ENCODE measurements at places on chromosomes 5 and 9.
A peak's percentile ranks its signal among the peaks of the same experiment; 100 is the strongest.

GRCh38 chr5:34674187-34674586, 18.1 kb downstream of the RAI14 start:
- DNase-seq, result no peak

GRCh38 chr5:124007675-124008398, 495.9 kb downstream of the CSNK1G3 start:
- DNase-seq, result peak; percentile 49

GRCh38 chr5:178213748-178214151, 9.4 kb downstream of the HNRNPAB start:
- peak; percentile 26 for DNase-seq

DNA sequence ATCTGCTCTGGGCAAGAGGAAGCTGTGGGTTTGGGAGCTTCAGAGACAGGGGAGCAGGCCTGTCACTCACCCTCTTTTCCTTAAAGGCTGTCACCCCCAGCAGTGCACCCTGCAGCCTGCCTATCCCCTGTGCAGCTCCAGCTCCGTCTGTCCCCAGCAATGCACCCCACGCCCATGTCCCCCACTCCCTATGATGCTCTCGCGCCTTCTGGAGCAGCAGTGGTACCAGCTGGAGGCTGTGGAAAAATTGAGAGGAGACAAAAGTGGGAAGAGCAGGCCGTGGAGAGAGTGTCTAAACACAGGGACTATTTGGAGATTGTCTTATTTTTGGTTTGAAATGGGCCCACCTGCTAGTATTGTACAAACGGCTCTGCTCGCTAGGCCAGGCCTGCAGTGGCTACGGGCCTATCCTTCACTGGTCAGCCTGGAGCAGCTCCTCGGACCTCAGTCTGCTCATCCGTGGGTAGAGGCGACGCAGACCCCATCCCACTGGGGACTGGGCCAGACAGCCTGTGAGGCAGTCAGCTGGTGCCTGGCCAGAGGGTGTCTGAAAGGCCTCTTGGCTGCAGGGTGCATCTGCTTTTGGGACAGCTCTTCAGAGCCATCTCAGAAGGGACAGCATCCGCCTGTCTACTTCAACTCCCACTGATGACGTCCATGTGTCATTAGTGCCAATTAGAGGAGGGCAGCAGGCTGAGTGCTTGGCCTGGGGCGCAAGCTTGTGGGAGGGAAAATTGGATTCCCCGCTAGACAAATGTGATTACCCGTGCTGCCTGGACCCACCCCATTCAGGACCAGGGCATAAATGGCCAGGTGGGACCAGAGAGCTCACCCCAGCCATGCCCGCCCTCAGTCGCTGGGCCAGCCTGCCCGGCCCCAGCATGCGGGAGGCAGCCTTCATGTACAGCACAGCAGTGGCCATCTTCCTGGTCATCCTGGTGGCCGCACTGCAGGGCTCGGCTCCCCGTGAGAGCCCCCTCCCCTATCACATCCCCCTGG, at the start of gene DBH:
Gene DBH (plus strand): TSS at position 831 of the 999 bp plus-strand sequence. CDS start 9 bp downstream, at position 840.
- DNase-seq, result no peak

DNA sequence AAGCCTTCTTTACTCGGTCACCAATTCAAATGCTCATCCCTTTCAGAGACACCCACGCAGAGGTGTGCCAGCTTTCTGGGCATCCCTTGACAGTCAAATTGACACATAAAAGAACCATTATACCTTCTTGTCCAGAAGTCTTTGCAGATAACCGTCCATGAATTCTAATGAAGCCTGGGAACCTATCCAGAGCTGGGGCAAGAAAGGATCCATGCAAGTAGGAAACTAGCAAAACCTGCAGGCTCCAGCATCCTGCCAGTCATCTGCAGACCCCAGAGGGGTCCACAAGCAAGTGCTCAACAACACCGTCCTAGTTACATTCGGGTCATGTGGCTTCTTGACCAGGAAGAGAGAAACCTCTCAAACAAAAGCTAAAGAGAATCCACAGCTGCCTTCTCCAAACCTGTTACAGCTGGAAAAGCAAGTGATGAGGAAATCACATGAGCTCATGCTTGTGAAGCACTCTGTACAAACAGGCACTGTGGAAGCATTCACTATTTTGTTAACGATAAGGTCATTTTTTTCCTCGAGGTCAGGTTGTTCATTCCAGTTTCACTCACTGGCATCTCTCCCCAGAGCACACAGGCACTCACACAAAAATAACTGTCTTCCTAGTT, 80.2 kb upstream of the DMRT1 start:
- no peak for DNase-seq

GRCh38 chr5:28473531-28474107, 1435.2 kb upstream of the CDH9 start:
- no peak for DNase-seq

GRCh38 chr9:128713411-128713780, 10.5 kb downstream of the ZDHHC12 start:
- no peak for DNase-seq

GRCh38 chr5:67141644-67142043, 55.0 kb downstream of the CD180 start:
- peak; percentile 57 for DNase-seq

GRCh38 chr9:137589441-137590122, 730 bp downstream of the ZMYND19 start:
- DNase-seq, result peak; percentile 46

GRCh38 chr9:136342181-136343120, 15.1 kb downstream of the GPSM1 start:
- peak; percentile 78 for DNase-seq

DNA sequence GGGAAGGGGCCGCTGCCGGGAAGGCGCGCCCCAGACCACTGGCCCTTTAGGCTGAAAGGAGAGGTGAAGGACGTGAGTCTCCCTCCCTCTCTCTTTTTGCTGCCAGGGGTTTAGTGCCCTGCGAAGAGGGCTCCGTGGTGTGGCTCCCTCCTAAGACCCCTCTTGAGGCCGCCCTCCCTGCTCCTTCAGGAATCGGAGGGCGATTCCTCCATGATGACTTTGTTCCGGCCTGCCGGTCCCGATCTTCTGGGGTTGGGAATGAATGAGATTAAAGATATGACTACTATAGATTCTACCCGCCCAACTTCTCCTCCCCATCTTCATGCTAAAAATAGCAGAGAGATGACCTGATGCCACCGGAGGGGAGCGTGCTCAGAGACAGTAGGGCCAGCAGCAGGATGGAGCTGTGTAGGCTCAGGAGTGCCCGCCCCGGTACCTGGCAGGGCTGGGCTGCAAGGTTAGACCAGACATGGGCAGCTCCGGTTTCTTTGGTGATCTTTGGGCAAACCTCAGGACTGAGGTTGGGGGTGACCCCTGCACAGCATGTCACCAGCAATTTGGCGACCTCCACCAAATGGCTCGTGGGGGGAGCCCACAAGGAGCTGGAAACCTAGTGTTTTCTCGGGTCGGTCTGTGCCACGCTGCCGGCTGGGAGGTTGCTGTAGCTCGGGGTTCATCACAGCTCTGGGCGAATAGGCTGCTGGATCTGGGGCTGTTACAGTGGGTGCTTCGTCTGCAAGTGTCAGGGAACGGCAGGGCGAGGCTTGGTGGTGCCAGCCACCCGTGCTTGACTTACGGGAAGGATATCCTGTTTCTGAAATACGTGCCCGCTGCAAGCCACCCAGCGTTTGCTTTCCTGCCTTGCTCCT, 1.7 kb downstream of the OLFM1 start:
- no peak for DNase-seq

DNA sequence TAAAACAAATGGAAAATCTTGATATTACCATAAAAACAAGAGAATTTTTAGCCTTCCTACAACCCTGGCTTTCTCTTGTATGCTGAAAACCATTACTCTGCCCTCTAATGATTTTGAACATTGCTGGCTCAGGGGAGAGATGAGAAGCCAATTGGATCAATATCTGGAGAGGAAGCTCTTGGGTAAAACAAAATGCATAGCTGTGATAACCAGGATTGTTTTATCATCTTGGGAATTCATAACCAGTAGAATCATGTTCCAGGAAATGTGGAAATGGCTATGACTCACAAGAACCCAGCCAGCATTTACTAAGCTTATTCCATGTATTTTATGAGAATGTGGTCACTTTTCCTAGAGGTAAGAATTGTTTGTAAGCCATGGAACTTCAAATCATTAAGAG, 51.1 kb upstream of the CTNND2 start:
- DNase-seq, result no peak

GRCh38 chr5:136000932-136001331, 27.9 kb upstream of the TGFBI start:
- DNase-seq, result no peak

DNA sequence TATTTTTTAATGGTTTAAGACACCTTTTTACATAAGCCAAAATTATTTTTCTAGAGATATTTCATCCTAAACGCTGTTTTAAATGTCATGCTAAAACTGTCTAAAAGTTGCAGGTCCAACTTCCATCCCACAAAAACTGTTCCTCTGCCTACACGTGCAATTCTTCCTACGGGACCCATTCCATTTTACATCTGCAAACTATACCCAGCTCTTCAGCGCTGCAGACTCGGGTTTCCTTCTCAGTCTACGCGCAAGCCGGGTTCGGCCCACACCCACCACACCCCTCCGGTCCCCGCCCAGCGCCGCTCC, 8.7 kb downstream of the RANBP6 start:
- DNase-seq, result no peak

- no peak for DNase-seq
Measured at GRCh38 chr5:1175801-1176472, 25.5 kb upstream of the SLC6A19 start.

DNA sequence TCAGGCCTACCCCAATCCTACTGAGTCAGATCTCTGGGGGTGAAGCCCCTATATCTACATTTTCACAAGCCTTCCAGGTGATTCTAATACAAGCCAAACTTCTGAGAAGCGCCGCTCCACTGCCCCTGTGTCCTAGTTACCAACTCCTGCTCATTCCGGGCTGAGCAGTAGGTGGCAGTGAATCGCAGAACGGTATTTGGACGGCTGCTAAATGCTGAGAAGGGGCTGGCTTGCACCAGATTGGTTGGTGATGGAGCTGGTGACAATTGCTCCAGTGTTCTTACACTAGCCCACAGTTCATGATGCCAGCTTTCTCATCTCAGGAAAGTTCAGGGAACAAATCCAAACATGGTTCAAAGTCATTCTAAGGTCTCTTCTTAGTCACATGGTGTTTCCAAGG, 31.1 kb upstream of the FGF1 start:
- peak; percentile 77 for DNase-seq

DNA sequence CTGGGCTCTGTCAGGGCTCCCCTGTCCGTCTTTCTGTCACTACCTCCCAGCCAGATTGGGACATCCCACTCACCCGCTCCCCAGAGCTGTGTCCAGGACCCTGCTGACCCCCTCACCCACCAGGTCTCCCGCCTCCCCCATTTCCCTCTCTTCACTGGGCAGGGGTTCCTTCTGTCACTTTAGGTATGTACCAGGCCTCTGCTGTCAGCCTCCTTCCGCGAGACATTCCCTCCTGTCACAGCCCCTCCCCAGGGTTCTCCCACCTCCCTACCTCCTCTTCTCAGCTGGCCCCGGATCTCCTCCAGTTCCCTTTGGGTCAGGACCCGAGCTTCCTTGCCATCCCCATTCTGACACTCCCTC, 488 bp downstream of the POLR1E start:
- peak; percentile 55 for DNase-seq
